ENCODE measurements at places on chromosomes 2 and 18. TPM values are rescaled to one million over a fixed set of nuclear protein-coding genes. Genes with fewer than 3 reads are reported as not detected.

Gene IL1RL1
- total RNA-seq = 2.2 TPM

Gene ADCYAP1
- total RNA-seq = not detected

DNA sequence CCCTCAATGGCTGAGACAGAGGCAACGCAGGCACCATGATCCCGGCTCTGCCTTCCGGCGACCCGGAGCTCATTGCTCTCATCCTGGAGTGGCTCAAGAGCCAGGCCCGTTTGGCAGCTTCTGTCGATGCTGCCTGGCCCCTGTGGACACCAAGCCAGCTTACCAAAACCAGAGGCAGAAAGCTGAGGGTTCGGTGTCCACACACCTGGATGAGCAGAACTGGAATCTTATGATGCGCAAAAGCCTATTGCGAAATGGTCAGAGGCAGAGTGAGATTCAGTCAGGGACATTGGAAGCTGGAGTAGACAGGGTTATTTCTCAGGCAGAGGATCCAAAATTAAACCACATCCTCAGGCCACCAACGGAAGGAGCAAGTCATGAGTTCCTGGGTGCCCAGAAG lies 34.9 kb upstream of the TGIF1 start:
- no peak overlapping the region for H3K4me3 ChIP-seq
- H3K27ac ChIP-seq = no peak overlapping the region
- H3K27me3 ChIP-seq = no peaks in the 10 kb centered on the region
- peaks cover 6% of the 10 kb centered on the region for H3K4me1 ChIP-seq
- no peaks in the 10 kb centered on the region for H3K36me3 ChIP-seq
- no peak for DNase-seq

DNA sequence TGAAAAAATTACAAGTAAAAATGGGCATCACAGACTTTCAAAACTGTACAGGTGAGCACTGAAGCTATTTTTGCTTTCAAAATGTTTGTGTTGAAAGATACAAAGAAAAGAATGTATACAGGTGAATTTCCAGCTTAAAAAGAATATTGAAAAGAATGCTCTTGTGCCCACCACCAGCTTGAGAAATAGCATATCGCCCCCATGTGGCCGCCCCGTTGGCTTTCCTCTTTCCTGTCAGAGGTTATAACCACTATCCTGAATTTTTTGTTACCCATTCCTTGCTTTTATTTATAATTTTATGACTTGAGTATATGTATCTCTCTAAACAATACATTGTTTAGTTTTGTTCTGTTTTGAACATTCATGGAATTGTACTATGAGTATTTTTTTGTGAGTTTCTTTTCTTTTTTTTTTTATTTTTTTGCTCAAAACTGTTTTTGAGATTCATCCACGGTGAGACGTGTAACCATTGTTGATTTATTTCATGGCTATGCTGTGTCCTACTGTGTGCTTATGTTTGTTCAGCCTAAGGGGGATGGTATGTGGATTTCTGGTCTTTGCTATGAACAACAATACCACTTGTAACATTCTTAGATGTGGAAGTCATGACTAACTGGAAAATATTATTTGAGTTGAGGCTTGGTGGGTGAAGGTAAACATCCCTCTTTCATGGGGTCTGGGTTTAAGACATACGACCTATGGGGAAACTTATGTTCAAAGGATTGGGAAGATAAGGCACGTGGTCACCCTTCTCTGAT lies 11.6 kb downstream of the TRPM8 start:
- peaks cover 13% of the 10 kb centered on the region for H3K27me3 ChIP-seq
- H3K27ac ChIP-seq = no peak overlapping the region
- H3K36me3 ChIP-seq = no peaks in the 10 kb centered on the region
- H3K4me3 ChIP-seq = no peak overlapping the region
- DNase-seq = no peak
- H3K4me1 ChIP-seq = peaks cover 5% of the 10 kb centered on the region

DNA sequence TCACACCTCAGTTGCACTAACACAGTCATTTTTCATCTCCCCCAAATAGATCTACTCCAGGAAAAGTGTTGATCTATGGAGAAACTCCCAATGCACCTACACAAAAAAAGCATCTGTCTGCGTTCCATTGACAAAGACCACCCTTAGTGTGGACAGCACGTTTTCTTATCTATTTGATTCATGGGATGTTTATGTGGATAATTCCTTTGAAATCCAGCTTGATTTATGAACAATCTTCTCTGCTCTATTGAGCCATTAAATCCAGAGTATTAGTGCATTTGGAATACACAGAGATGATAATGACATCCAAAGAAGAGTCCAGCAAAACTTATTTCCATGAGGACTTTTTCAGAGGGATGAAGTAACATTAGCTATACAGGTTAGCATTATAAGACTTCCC lies 1221.9 kb upstream of the NXPH2 start:
- H3K4me1 ChIP-seq = no peaks in the 10 kb centered on the region
- no peaks in the 10 kb centered on the region for H3K27me3 ChIP-seq
- H3K36me3 ChIP-seq = no peaks in the 10 kb centered on the region
- no peak overlapping the region for H3K27ac ChIP-seq

Gene SAG
- 0.11 TPM for total RNA-seq

DNA sequence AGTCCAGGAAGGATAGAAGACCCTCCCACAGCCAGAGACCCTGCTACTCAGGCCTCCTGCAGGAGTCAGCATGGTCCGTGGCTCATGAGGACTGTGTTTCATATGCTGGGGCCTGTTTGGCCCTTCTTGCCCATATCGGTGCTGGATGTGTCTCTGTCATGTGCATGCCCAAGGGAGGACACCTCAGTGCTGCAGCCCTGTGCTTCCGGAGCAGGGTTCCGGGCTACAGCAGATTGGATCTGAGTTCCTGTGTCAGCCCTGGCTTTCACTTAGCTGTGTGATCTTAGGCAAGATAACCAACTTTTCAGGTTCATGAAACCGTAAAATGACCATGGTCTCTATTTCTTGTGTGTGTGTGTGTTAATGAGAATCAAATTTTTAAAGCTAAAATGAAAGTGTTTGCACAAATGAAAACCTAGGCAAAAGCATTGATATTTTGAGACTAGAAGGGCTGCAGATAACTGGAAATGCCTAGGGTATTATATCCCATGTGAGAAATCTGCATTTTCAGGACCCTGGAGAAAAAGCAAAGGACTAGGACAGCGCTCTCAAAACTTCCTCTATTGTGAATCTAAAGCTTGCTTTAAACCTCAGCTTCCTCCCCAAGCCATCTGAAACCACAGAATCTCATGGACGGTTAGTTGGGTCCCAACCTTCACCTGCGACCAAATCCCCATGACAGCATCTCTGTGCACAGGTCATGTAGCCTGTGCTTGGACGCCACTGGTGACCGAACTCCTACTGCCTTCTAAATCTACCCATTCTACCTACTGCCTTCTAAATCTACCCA lies 58.8 kb upstream of the CAPN13 start:
- no peak overlapping the region for H3K27ac ChIP-seq
- H3K36me3 ChIP-seq = no peaks in the 10 kb centered on the region
- H3K27me3 ChIP-seq = no peaks in the 10 kb centered on the region
- H3K4me3 ChIP-seq = no peak overlapping the region
- H3K4me1 ChIP-seq = no peaks in the 10 kb centered on the region
